ENCODE measurements at places on chromosomes 3 and 15.

DNA sequence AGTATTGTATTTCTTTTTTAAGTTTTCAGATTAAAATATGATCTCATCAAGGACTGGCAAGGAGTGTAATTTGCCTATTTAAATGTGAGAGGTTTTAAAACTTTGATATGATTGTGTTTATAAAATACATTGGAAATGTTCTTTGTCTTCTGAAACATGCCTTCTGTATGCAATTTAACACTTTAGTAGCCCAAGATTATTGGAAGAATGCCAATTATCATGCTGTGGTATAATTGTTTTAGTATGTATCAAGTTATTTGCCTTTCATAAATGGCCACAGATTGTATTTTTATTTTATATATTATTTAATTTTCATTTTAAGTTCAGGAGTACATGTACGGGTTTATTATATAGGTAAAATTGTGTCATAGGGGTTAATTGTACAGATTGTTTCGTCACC is 31.7 kb downstream of the ECT2 start:
- no peak for DNase-seq

DNA sequence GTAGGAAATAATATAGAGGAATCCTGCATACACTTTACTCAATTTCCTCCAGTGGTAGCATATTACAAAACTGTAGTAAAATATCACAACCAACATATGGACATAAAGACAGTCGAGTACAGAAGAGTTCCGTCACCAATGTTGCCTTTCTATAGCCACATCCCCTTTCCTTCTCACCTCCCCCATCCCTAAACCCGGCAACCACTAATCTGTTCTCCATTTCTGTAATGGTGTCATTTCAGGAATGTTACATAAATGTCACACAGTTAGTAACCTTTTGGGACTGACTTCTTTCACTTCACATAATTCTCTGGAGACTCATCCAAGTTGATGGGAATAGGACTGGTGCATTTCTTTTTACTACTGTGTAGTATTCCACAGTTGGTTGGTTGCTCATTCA is 41.4 kb upstream of the ATG7 start:
- no peak for DNase-seq

DNA sequence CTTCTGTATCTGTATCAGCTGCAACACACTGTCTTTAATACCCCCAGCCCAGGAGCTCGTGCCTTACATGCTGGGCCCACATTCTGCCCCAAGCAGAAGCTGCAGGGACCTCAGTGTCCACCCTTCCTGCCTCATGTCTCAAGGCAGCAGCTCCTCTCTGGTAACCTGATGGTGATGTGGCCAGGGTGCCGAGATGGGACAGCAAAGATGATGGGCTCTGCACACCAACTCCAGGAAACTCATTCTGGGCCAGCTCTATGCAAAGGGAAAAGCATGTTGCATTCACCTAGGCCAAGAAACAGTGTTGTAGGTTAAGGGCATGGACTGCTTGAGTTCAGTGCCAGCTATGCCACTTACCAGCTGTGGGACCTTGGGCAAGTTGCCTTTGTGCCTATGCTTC is 79.5 kb upstream of the PRR23C start:
- DNase-seq: no peak

DNA sequence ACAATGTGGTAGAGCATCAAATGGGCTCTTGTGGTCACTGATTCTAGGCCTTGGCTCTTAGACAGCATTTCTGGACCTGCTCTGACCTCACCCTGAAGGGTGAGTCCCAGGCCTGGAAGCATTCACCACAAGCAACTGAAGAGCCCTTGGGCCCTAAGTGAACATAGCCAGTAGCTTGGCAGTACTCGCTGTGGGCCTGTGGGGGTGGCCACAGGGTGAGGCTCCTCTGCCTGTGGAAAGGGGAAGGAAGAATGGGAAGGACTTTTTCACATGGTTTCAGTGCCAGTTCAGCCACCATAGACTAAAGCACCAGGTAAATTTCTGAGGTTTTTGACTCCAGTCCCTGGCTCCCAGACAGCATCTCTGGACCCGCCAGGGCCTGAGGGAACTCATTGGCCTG is 5.1 kb upstream of the ZSCAN2 start:
- DNase-seq: no peak

DNA sequence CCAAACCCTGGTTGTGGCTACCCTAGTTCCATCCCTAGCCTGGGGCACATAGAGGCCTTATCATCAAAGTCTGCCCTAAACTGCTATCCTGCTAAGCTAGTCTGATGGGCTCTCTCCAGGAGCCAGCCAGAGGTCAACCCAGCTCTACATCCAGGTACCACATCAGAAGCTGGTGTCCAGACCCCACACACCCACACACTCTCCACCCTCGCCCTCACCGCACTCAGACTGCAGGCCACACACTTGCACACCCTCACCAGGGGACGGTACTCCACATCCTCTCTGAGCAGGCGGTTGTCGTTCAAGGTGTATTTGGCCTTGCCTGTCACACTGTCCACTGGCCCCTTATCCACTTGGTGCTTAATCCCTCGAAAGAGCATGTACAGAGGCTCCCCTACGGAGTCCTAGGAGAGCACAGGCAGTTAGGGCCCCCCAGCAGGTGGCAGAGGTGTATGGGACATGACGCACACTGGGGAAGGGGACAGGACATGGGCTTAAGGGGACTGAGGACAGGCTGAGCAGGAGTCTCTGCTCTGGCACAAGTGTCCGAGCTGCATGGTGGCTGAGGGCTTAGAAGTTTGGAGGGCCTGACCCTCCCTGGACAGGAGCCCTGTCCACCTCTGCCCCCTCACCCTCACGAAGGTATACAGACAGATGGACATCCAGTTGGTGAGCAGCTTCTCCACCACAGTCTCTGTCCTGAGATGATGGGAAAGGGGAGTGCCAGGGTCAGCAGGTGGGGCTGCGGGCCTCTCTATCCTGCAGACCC is 18.1 kb downstream of the PLXNB1 start:
- no peak for DNase-seq

DNA sequence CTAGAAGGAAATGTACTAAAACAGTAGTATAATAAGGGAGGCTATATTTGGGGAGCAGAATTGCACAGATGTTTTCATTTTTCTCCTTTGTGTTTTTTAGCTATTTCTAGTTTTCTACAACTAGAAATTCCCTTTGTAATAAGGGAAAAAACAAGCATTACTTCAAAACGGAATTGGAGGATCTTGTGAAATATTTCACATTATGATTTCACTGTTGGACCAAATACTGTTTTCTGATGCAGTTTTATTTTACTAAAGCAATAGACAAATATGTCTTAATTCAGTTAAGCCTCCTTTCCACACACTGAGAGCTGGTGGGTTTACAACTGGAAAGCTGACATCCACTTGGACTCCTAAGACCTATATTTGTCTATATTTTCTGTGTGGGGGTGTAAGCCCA is 7.3 kb downstream of the CCR1 start:
- no peak for DNase-seq

GRCh38 chr15:65373163-65373651 is 4.6 kb downstream of the IGDCC3 start:
- no peak for DNase-seq
